ENCODE measurements at places on chromosomes 6 and 20.

- DNase-seq: no peak
These were observed 75.4 kb upstream of the PTPN1 start for GRCh38 chr20:50434653-50435396.

DNA sequence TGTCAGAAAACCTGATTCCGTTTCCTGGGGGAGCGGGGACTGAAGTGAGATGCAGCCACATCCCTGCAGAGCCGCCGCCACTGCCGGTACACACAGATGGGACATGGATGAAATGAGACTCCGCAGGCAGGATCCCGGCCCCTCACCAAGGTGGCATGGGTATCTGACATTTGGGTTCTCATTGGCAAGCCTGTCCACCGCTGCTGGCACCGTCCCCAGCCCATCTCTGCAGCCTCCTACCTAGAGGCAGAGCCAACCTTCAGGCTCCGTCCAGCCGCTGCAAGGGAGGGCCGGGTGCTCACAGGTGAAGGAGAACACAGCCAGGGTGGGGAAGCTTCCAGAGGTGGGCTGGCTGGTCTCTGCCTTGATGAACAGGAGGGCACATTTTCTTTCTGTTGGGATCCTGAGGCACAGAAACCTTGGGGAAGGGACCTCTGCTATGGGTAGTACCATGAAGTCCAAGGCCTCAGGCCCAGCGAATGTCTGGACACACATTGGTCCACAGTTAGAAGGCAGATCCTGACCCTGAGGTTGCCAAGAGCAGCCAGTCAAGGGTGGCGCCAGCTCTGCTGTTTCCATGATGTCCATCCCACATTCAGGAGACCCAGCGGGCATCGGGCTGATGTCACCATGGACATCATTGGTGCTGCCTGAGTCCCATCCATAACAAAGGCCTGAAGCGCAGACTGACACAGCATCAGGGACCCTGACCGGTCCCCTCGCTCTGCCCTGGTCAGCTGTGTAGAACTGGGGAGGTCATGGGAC lies 177.4 kb downstream of the TAF4 start:
- DNase-seq: no peak

DNA sequence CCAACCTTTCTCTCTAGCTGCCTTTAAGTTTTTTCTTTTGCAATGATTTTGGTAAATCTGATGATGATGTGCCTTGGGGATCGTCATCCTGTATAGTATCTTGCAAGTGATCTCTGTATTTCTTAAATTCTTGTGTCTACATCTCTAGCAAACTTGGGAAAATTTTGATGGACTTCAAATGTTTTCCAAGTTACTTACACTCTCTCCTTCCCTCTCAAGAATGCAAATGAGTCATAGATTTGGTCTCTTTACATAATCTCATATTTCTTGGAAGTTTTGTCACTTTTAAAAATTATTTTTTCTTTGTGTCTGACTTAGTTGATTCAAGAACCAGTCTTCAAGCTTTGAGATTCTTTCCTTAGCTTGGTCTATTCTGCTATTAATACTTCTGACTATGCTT lies 176.4 kb downstream of the TBC1D32 start:
- DNase-seq: no peak

DNA sequence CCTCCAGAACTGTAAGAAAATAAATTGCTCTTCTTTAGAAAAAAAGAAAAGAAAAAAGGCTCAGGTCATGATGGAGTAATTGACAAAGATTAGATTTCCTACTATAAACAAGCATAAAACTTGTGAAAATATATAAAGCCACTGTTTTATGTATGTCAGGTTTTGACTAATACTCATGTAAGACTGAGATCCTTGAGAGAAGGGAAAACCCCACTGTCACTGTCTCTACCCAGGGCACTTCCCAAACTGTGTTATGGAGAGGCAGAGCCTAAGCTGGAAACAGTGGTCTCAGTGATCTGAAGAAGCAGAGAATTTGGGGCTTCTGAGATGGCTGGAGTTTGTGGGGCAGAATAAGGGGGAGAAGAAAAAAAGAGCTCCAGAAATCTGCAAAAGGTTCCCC lies 7.6 kb downstream of the ACAT2 start:
- no peak for DNase-seq

DNA sequence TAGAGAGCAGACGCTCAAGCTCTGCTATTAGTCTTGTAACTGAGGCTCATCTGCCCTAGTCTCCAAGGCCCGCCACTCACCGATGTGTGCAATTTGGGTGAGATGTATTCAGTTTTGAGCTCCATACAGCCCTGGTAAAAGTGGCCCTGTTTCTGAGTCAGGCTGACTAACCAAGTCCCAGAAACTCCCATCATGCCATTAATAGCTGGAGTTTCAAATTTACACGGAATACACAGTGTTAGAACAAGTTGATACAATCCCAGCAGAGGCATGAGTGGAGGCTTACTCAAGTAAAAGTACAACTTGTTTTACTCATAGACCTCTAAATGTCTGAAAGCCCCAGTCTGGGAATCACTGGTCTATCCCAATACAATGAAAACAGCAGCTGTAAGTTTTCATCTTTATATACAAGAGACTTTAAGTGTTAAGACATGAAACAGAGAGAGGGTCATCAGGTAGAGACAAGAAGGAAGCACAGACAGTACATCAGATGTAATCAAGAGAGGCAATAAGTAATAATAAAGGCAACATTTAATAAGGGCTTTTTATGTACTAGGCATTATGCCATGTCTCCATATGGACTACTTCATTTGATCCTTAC lies 42.4 kb downstream of the RTN4IP1 start:
- DNase-seq: no peak

DNA sequence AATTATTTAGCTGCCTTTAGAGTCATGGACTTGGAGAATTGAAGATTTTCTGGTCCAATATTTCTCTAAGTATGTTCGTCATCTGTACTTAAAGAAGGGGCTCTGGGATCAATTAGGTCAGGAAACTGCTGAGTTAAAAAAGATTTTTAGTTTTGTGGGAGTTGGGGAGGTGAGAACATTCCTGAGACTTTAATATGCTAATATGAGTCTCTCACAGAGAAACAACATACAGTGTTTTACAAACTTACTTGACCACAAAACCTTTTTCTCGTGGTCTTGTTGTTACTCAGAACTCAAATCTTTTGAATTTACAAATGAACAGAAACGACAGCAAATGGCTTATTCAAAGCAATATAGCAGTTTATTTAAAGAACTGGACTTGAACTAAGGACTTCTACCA lies 67.9 kb downstream of the LIN28B start:
- no peak for DNase-seq

DNA sequence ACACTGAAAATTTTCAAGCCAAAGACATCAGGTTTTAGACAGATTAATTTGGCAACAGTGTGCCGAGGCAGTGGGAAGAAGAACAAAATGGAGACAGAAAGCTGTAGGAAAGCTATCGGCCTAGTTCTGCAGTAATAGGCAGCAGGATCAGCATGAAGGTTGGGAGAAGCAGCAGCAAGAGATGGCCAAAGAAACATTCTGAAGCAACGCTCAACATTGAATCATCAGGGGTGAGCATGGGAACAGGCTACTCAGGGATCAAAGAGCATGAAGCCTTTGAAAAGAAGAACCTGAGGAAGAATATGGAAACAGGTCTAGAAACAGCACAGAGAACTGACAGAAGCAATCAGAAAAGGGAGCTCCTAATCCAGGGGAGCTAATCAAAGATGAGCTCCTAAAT lies 7.1 kb upstream of the DST start:
- DNase-seq: no peak

GRCh38 chr20:61356196-61356595 lies 104.1 kb downstream of the CDH4 start:
- no peak for DNase-seq

DNA sequence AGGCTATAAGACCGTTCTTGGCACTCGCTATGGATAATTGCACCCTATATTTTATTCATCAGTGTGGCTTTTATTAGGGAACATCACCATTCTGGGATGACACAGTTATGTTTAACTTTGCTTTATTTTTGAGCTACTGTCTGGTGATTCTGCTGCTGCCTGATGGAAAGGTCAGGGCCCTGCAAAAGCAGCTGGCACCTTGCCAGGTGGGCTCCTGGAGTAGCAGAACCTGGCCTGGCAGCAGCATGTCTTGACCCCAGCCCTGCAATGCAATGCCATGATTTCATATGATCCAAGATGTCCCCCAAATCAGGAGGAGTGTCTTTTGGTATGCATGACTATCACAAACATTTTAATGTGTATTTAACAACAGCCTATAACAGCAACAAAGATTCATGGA lies 228.4 kb upstream of the RSPO3 start:
- DNase-seq: no peak

DNA sequence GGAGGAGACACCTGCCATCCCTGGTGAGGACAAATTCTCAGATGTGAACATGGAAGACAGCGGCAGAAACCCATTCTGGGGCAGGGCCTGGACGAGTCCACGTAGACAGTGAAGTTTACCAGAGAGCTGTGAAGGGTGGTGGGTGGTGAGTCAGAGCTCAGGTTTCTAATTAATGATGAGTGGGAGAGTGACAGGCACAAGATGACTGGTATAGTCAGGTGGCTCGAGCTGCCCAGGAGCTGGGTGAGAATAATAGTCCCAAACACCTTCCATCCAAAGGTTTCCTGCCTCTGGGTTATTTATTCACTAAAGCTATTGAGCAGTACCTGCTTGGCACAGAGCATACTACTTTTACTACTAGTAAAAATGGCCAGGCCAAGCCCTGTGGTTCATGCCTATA lies 6.0 kb downstream of the TLDC2 start:
- no peak for DNase-seq

GRCh38 chr6:89794324-89794723 lies 25.3 kb downstream of the MDN1 start:
- no peak for DNase-seq

GRCh38 chr6:135624402-135625295 lies 127.1 kb upstream of the AHI1 start:
- DNase-seq: peak; percentile 15

DNA sequence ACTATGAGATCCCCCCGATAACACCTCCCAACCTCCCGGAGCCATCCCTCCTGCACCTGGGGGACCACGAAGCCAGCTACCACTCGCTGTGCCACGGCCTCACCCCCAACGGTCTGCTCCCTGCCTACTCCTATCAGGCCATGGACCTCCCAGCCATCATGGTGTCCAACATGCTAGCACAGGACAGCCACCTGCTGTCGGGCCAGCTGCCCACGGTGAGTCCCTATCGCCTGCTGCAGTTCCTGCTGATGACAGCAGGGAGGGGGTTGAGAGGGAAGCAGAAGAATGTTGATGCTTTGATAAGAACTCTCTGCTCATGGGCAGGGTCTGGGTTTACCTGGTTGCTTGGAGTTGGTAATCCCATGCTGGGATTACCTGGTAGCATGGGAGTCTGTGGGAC lies 91.9 kb downstream of the TOX2 start:
- DNase-seq: no peak

- no peak for DNase-seq
These were observed 5.1 kb downstream of the MOCS1 start for GRCh38 chr6:39929039-39929732.

DNA sequence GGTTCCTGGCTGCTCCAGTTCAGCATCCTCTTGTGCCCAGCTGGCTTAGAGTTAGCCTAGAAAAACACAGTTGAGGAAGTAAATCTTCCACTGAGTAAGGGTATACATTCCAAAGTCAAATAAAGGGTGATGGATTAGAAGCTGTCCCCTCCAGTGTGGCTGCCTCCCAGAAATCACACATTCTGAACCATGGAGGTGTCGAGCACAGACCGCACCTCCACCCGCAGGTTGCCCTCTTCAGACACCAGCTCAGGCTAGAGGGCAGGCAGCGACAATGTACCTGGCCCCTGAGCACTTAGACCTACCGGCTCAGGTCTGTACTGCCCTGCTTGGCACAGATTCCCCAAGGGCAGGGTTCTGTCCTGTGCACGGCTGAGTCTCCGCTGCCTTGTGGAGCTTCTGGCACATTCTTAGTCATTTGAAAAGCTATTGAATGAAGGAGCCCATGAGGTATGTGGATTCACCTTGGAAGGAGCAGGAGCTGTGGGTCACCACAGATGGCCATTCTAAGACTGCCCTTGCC lies 118.1 kb downstream of the FAM120B start:
- no peak for DNase-seq

DNA sequence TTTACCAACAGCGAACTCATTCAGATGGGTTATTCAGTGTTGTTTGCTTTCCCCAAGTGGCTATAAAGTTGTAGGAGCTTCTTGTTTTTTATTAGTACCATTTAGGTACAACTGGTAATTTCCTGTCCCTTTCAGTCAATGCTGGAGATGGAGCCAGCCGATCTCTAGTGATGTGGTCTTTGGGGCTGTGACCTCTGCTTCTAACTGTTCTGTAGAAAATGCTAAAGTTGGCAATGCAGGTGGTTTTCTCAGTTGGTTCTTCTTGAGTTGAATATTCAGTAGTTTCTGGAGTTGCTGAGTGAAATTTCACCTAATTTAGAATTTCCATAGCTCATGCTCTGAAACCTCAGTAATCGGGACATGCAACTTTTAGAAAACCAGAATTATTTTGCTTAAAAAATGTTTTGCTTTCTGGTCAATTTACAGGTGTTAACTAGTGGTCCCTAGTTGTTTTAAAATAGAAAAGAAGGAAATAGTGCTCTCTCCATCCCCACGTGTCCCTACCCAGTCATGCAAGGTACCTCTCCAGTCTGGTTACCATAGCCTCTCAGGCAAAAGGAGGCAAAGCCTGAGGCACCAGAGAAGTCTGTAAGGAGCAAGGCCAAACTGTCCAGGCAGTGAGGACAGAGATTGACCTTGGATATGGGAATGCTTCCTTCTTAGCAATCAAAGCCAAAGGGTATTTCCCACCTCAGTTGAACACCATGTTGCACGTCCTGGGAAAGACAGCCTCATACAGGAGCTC lies 27.3 kb upstream of the GABRR1 start:
- DNase-seq: no peak

DNA sequence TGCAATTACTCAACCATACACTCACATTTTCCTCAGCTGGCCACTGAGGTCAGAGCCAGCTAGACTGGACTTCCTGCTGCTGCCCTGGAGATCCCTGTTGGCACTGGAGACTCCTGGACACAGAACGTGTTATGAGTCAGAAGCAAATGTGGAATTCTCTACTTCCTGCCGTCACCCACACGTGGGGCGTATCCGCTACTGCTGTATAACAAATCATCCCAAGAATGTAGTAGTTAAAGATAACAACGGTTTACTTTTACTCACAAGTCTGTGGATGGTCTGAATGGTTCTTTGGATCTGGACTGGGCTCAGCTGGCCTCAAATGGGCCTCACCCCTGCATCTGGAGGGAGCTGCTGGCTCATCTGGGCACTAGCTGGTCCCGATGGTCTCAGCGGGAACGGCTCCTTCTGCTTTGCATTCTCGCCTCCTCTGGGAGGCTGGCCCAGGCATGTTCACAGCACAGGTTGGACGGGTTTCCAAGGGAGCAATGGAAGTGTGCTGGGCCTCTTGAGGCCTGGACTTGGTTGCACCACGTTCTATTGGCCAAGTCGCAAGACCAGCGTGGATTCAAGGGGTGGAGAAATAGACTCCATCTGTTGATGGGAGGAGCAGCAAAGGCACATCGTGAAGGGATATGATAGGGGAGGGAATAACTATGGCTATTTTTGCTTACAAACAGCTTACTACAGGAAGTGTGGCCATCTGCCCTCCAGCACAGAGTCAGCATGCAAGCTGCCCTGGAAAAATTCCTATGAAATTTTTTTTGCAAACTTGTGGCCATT lies 118.5 kb downstream of the SNX5 start:
- DNase-seq: no peak
